Neural crest cell (in vitro differentiated cells): ENCODE measurements at places on chromosomes 7 and 10. TPM values are rescaled to one million over a fixed set of nuclear protein-coding genes. Genes with fewer than 3 reads are reported as not detected.

GRCh38 chr10:123154092-123154710 lies at the start of gene BUB3:
Gene BUB3, plus strand, starts transcription at chr10:123154402. Its CDS starts 516 bp downstream, at chr10:123154918.
- peak; percentile 88 for DNase-seq

DNA sequence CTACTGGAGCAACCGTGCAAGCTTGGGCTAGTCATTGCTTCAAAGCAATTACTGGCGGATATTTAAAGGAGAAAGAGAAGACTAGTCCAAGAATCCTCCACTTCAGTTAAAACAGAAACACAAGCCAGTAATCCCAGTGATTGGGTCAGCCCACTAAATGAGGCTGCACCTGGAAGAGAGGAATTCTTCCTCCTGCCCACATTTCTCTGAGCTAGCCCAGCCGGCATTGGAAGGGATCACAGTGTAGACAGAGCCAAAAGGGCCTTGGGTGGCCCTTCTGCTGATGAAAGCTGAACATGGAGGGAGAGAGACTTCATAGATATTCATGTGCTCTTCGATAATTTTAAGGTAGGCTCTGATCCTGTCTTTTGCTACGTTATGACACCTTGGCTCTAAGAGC lies 228.4 kb downstream of the KIAA1217 start:
- DNase-seq, result no peak

DNA sequence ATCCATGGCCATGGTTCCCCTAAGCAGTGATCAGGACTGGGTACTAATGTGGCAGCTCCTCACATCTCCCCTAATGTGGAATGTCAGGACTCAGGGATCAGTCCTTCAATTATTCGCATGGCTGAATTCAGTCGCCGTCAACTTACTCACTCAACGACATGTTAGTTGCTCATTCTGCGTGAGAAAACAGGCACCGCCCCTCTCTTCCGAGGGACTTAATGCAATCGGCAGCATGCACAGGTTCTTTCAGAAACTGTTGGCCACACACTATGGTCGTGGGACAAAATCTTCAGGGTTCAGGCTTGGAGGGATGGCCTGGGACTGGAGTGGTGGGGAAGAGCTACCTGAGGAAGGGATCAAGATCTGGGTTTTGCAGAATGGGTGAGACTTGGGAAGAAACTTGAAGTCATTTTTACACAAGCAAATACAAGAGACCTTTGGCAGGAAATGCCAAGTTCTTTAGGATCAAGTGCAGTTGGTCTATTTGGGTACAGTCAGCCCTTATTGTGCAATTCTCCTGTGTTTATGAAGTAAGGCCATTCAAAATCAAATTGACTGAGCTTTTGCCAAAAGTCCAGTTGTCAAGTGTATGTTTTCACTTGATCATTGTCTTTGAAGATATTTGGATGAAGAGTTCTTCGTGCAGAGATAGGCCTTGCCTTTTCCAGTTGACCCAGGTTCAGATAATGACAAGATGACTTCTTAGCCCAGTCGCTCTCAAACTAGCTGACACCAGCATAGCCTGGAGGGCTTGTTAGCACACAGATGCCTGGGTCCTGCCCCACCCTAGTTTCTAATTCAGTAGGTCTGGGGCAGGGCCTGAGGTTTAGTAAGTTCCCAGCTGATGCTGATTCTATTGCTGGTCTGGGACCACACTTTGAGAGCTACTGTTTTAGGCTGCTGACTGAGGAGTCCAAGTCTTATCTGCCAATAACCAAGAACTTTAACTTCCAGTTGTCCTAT lies 48.5 kb downstream of the LRRC18 start:
- DNase-seq, result no peak

DNA sequence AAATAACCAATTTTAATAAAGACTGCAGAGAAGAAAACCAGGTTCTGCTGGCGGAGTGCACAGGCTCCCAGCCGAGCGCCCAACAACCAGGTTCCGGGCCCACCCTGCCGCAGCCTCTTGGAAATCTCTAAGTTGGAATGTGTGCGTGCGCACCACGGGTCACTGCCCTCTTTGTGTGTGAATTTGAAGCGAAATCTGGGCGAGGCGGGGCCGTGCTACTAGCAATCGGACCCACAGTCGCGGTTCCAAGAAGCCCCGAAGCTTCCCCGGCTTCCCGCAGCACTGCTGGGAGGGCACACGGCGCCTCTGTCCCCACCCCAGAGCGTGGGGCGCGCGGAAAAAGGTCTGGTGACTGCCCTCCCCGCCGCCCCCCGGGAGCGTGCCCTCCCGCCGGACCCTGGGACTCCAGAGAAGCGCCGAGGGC lies 666 bp upstream of the MAP3K8 start:
- peak; percentile 65 for DNase-seq

The PDZD7 gene
- 0.50 and 0.68 TPM in 2 replicates for total RNA-seq

DNA sequence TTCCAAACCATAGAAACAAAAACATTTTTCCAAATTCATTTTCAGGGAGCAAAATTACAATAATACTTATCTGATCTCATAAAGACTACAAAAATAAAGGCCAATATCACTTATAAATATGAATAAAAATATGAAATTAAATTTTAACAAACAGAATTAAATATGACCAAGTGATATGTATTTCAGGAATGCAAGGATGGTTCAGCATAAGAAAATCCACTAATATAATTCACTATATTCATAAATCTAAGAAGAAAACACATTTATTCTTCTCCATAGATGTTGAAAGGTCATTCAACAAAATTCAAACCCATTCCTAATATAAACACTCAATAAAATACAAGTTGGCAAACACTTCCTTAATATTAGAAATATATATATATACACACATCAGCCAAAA lies 115.2 kb upstream of the TMEM168 start:
- DNase-seq, result no peak

The CPA2 gene
- 0.55 and 1.2 TPM in 2 replicates for total RNA-seq

The FLNC gene
- 5.3 and 5.6 TPM in 2 replicates for total RNA-seq

DNA sequence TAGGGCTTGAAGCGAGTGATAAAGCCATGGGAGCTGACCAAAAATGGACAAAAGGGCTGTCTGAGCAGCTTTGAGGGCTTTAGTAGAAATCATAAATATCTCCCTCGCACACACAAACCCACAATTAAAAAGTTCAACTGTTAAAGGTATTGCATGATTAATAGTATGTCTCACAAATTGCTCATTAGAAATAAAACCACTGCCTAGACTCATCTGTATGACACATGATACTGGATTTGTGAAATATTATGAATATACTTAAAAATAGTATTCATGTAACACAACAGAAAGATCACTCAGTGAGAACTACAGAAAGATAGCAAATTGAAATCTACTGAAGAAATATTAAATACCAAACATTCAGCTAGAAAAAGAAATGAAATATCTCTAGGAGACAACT lies 11.9 kb upstream of the PTPN12 start:
- DNase-seq, result no peak

- DNase-seq, result no peak
Measured at GRCh38 chr7:17298840-17299482, 509 bp downstream of the AHR start.

DNA sequence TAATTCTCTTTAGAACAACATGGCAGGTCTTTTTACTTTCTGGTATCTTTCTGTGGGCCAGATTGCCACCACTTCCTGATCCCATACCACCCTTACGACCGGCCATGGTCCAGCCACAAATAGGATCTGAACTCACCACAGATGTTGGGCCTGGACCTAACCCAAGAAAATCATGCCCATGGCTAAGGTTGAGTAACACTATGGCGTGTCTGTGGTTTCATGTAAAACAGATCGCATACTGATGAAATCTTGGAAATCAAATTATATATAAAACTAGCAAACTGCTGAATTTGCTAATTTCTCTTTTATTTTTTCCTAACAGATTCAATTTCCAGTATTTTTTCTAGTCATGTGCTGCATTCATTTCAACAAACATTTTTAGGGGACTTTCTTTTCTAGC lies 77.2 kb downstream of the CH25H start:
- no peak for DNase-seq

The AVPI1 gene
- 2.4 and 3.3 TPM in 2 replicates for total RNA-seq

GRCh38 chr10:53744746-53745145 lies 972.2 kb upstream of the MBL2 start:
- DNase-seq, result no peak

DNA sequence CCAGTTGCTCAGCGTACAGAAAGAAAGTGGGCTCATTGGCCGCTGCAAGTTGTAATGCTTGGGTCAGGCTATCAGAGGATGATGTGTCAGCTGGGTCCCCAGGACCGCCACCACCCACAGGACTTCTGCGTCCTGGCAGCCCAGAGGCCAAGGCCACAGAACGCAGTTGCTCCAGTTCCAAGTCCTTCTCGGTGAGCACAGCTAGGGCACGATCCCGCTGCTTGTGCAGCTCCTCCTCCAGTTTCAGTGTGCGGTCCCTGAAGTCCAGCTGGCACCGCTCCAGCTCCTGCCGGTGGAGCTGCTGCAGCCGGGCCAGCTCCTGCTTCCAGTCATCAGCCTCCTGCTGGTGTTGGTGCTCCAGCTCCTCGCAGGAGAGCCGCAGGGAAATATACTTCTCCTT lies 3.0 kb downstream of the GCC1 start:
- no peak for DNase-seq

GRCh38 chr10:124696446-124697392 lies 47.5 kb downstream of the FAM53B start:
- no peak for DNase-seq

- DNase-seq, result no peak
Measured at GRCh38 chr7:7851991-7852390, 116.6 kb upstream of the GLCCI1 start.

The IFIT1B gene
- total RNA-seq, result not detected in 2 replicates

The GPRIN2 gene
- 1.4 and 1.5 TPM in 2 replicates for total RNA-seq

The ECHS1 gene
- 98.1 and 103 TPM in 2 replicates for total RNA-seq

The SFRP5 gene
- not detected in 2 replicates for total RNA-seq

The ACTL6B gene
- total RNA-seq, result 2.4 and 3.1 TPM in 2 replicates

GRCh38 chr10:82084904-82085303 lies 209.9 kb downstream of the NRG3 start:
- DNase-seq, result no peak

The MYO3A gene
- total RNA-seq, result 0.82 and 1.4 TPM in 2 replicates

- DNase-seq, result peak; percentile 73
Measured at GRCh38 chr7:76020031-76020714, 25.8 kb upstream of the TMEM120A start.

The GRB10 gene
- 86.0 and 93.0 TPM in 2 replicates for total RNA-seq

GRCh38 chr10:129307141-129307540 lies 159.9 kb upstream of the MGMT start:
- DNase-seq, result no peak

- no peak for DNase-seq
Measured at GRCh38 chr10:22727663-22728062, 13.3 kb upstream of the PIP4K2A start.

DNA sequence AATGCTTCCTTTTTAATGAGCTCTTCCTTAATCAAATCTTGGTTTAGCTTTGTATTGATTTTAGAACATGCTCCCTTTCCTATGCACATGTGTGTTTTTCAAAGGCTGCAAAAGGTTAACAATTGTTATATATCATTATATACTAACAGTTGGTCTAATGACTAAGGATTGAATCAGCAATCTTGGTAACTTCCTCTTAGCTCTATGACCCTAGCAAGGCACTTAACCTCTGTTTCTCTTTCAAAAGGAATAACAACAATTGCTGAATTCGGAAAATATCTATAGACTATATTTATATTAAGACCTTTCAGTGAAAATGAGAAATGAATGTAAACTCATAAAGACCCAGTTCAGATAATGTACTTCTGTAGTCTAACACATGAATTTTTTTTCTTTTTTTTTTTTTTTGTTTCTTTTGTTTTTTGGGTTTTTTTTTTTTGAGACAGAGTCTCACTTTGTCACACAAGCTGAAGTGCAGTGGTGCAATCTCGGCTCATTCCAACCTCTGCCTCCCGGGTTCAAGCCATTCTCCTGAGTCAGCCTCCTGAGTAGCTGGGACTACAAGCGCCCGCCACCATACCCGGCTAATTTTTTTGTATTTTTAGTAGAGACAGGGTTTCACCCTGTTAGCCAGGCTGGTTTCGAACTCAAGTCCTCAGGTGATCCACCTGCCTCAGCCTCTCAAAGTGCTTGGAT lies 48.8 kb downstream of the HOXA1 start:
- DNase-seq, result no peak

DNA sequence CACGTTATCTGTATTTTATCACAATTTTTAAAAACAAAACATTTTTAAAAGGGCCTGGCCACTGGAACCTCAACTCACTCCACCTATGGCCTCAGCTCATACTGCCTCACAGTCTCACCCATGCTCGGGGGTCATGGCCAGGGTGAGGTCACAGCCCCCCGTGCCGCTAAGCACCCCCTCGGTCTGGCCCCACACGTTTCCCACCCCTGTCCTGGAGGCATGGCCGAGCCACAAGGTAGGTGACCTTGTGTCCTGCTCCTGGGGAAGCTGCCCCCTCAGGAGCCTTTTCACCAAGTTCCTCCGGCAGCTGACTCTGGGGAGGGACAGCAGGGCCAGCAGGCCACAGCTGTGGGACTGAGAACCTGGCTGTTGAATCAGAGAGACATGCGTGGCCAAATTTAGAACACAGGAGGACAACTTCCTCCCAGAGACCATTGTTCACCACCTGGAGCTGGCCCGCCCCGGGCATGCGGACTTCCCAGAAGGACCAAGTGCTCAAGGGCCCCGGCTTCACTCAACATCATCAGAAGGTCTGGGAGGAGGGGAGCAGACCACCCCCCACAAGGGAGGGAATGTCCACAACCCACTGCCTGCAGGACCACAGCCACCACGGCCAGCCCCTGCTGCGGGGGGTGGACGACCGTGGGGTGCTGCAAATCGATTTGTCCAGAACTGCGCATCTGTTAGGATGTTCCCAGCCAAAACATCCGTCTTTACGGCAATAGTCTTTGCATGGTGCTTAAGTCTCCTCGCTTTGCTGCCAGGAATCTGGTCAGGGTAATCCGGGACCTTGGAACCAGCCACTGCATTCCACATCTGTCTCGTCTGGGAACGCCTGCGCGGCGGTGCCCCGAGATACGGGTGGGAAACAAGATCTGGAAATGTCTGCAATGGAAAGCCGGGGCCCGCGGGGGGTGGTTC lies 48.6 kb upstream of the PDGFA start:
- no peak for DNase-seq

GRCh38 chr7:87592300-87592699 lies 8.4 kb downstream of the ABCB1 start:
- DNase-seq, result no peak

GRCh38 chr7:108442039-108442568 lies 14.1 kb downstream of the NRCAM start:
- no peak for DNase-seq

GRCh38 chr10:52136921-52137320 lies 177.2 kb upstream of the DKK1 start:
- no peak for DNase-seq

The RAB19 gene
- not detected in 2 replicates for total RNA-seq

The SOSTDC1 gene
- total RNA-seq, result 1.2 and 1.4 TPM in 2 replicates

GRCh38 chr10:44118500-44118899 lies 266.4 kb downstream of the CXCL12 start:
- DNase-seq, result no peak

The OR9A2 gene
- total RNA-seq, result not detected in 2 replicates

GRCh38 chr10:3419719-3420495 lies 247.3 kb upstream of the PITRM1 start:
- no peak for DNase-seq

The SMKR1 gene
- 2.5 and 5.3 TPM in 2 replicates for total RNA-seq

GRCh38 chr7:90720984-90721760 lies 125.1 kb downstream of the CDK14 start:
- no peak for DNase-seq

DNA sequence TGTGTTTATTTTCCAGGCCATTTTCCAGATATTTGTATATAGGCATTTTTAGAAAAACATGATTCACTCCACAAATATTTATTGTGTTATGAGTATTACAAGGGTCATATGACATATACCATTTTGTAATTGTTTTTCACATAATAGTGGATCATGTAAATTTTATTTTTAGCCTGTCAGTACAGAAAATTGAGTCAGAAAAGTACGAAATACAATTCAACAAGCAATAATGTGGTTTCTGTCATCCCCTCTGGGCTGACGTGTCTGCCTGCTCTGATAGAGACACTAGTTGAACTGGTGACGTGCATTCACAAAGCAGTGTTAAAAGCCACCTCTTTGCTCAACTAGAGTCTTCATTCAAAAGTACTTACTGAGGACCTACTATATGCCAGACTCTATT lies 97.9 kb upstream of the STEAP1B start:
- no peak for DNase-seq
